Pericardium fibroblast (primary cell): ENCODE measurements at places on chromosomes 3 and 15. TPM values are rescaled to one million over a fixed set of nuclear protein-coding genes. Genes with fewer than 3 reads are reported as not detected.

PIERCE2 gene
- total RNA-seq, result 1.2 and 2.6 TPM in 2 replicates

GP9 gene
- not detected in 2 replicates for total RNA-seq

MYO5C gene
- under 0.01 and 0.34 TPM in 2 replicates for total RNA-seq

KLF15 gene
- 28.6 and 40.0 TPM in 2 replicates for total RNA-seq

UQCC5 gene
- total RNA-seq, result 35.5 and 81.3 TPM in 2 replicates

CPN2 gene
- not detected in 2 replicates for total RNA-seq

DGKG gene
- not detected in 2 replicates for total RNA-seq

LSAMP gene
- 2.6 and 6.8 TPM in 2 replicates for total RNA-seq

GOLGA8R gene
- 1.2 and 2.0 TPM in 2 replicates for total RNA-seq
